ENCODE measurements at places on chromosomes 3 and 15. TPM values are rescaled to one million over a fixed set of nuclear protein-coding genes. Genes with fewer than 3 reads are reported as not detected.
A peak's percentile ranks its signal among the peaks of the same experiment; 100 is the strongest.

- H3K4me3 ChIP-seq, result no peak overlapping the region
- H3K4me1 ChIP-seq, result peaks cover 55% of the 10 kb centered on the region
- no peaks in the 10 kb centered on the region for H3K36me3 ChIP-seq
These were observed 8.3 kb downstream of the PPP2R3A start for GRCh38 chr3:135973841-135974240.

DNA sequence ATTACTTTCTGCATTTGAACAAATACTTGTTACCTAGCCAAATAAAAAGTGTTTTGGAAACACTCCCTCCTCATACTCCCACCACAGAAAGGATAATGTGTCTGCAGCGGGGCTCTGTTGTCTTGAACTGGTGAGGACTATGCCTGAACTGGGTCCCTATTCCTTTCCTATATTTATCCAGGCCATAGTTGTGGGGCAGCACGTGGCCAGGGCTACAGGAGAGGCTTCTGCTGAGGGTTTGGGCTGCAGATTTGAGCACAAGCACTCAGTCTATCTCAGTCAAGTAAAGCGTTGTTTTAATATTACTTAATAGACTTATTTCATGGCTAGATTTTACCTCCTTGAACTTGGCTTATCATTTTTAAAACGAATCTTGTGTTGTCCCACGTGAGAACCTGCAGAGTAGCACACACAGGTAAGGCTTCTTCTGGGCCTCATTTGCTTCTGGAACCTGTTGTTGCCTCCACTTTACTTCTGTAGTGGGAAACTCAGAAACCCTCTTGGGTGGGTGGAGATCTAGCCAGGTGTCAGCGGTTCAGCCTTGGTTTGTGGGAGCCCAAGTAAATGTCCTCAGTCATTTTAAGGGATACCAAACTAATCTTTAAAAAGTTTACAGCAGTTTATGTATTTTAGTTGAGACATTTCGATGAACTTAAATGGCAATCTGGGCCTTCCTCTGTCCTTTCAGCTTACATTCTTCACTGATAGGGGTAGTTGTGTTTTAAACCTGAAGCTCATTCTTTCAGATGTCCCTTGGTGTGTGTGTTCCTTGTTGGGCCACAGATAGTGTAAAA, 51.1 kb downstream of the TRIM71 start:
- H3K27me3 ChIP-seq, result no peaks in the 10 kb centered on the region
- peaks cover 9% of the 10 kb centered on the region for H3K4me1 ChIP-seq
- no peaks in the 10 kb centered on the region for H3K36me3 ChIP-seq
- no peak overlapping the region for H3K27ac ChIP-seq
- no peak overlapping the region for H3K4me3 ChIP-seq

DNA sequence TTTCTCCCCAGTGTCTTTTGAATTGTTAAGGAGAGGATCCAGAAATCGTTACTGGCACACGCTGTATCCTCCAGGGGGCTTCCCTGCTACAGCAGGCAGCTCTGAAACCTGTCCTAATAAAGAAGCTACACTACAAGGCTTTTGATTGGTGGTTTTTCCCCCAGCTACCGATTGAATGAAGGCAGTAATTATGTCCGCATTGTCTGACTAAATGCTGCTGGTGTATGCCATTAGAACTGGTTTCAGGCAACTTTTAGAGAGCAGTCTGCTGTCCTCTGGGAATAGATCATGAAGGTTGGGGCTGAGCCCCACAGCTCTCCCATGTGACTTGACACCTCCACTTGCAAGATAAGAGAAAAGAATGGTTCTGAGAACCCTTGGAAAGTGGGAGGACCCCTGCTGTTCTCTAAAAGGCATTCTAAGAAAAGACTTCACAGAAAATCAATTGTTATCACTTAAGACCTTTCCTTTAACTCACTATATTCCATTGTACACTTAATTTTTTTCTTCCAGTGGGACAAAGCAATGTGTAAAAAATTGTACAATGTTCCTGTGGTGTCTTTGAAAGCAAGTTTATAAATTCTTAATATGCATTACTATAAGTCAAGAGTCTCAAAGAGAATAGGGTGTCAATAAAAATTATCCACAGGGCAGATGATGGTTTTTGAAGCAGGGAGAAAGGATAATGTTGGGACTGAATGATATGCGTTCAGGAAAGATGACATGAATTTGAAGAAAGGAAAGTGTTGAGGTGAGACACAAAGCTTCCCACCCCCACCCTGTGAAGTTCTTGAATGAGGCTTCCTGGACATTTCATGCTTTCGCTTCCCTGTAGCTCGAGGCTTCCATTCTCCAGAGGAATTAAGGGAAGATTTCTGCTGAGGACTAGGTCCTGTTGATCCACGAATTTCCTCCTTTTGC, 53.0 kb upstream of the DAZL start:
- H3K36me3 ChIP-seq, result no peaks in the 10 kb centered on the region
- DNase-seq, result no peak
- H3K27me3 ChIP-seq, result no peaks in the 10 kb centered on the region
- H3K4me1 ChIP-seq, result no peaks in the 10 kb centered on the region

DNA sequence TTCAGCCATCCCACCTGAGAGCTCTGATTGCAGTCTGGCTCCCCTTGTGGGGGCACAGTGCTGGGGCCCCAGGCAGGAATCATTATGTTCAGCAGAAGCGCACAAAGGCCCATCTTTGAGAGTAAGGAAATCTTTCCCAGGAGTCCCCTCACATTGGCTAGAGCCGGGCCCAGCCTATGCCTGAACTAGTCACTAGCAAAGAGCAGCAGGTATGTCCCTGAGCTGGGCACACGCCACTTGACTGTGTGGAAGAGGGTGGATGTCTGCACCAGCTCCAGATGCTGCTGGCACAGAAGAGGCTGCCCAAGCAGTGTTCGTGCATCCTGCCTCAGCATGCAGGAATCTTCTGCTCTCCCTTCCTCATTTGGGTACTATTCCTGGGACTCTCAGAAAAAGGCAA, 26.3 kb downstream of the NR1I2 start:
- peaks cover 7% of the 10 kb centered on the region for H3K4me1 ChIP-seq
- no peaks in the 10 kb centered on the region for H3K36me3 ChIP-seq
- no peak overlapping the region for H3K27ac ChIP-seq
- H3K4me3 ChIP-seq, result no peak overlapping the region
- H3K27me3 ChIP-seq, result no peaks in the 10 kb centered on the region

- no peaks in the 10 kb centered on the region for H3K4me1 ChIP-seq
- no peaks in the 10 kb centered on the region for H3K36me3 ChIP-seq
- H3K4me3 ChIP-seq, result no peak overlapping the region
- H3K27me3 ChIP-seq, result no peaks in the 10 kb centered on the region
- H3K27ac ChIP-seq, result no peak overlapping the region
These were observed 54.8 kb upstream of the OXTR start for GRCh38 chr3:8824238-8824637.

DNA sequence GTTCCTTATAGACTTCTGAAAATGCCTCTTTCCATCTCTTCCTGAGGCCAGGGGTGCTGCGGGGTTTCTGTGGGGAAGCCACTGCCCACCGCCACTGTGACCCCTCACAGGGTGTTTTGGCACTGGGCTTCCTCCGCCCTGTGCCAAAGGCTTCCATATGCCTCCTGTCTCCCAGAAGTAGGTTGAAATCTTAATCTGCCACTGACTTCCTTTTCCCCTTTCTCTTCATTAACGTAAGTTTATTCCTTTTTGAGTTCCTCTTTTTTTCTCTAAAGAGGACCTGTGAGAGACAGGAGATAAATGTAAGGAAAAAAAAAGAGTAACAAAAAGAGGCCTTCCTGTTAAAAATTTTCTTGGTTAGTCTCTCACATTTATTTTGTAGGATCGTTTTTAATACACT, 220.5 kb downstream of the CTNNB1 start:
- H3K4me1 ChIP-seq, result no peaks in the 10 kb centered on the region
- no peak overlapping the region for H3K27ac ChIP-seq
- H3K27me3 ChIP-seq, result no peaks in the 10 kb centered on the region
- H3K36me3 ChIP-seq, result no peaks in the 10 kb centered on the region

DNA sequence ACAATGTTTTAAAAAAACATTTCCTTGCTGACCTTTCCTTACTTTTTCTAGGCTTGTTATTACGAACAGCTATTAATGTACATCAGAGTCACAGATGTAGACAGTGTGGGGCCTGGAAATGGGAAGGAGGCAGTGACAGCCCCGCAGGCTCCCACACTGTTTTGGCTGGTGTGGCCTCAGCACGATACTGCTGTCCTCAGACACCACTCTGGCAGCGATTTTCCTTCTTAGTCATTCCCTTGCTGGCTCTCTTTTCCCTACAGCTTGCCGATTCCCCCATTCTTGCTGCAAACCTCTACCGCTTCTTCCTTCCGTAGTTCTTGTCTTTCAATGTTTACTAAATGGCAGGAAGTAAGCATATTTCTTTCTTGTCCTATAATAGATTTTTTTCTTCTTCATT, 113.1 kb downstream of the ABI3BP start:
- peak; percentile 63 for DNase-seq
- no peaks in the 10 kb centered on the region for H3K4me1 ChIP-seq
- no peak overlapping the region for H3K27ac ChIP-seq
- H3K27me3 ChIP-seq, result no peaks in the 10 kb centered on the region
- H3K36me3 ChIP-seq, result no peaks in the 10 kb centered on the region
- no peak overlapping the region for H3K4me3 ChIP-seq

DNA sequence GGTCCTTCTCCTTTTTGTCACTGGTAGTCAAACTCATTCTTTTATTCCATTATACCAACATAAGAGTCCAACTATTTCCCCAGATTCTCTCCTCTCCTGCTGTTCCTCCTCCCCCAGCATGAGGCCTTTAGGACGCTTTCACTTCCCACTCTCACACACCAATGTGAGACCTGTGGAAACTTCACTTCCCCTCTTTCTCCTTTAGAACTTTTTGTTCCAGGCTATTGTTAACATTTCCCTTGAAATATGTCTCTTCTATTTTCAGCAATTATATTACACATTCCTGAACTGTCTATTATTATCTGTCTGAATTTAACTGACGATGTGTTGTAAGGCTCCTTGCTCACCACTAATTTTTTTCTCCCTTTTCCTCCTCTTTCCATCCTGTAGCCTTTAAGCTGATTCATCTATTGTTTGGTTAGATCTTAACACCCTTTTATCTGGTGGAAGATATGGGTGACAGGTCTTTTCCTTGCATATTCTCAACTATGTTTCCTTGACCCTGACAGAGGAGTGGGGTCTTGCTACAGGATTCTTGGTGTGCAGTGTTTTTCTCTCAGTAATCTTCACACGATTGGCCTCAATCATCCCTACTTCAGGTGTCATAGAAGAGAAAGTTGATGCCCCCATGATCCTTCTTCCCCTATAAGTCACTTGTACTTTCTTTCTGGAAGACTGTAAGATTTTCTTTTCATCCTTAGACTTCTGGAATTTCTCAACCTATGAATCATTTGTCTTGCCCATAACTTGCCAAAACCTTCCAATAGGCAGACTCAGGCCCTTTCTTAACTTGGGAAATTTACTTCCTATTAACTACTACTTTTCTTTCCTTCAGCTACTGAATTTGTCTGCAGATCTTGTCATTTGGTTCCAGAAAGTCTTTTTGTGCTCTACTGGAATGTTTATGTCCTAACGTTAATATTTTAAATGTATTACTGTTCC, 5.9 kb downstream of the CYP19A1 start:
- DNase-seq, result no peak
- no peak overlapping the region for H3K4me3 ChIP-seq
- no peaks in the 10 kb centered on the region for H3K36me3 ChIP-seq
- no peaks in the 10 kb centered on the region for H3K27me3 ChIP-seq
- H3K27ac ChIP-seq, result no peak overlapping the region

GRCh38 chr3:150763122-150763840, at the start of gene SIAH2:
SIAH2 (minus strand) TSS chr3:150763169; CDS start chr3:150762849, 320 bp downstream.
- peak within 1 kb of the TSS; percentile 95 for H3K27ac ChIP-seq
- DNase-seq, result peak; percentile 94
- peaks cover 30% of the 10 kb centered on the region for H3K4me1 ChIP-seq
- H3K36me3 ChIP-seq, result no peaks in the 10 kb centered on the region
- H3K4me3 ChIP-seq, result peak within 1 kb of the TSS; percentile 90

- no peak overlapping the region for H3K4me3 ChIP-seq
- no peak for DNase-seq
- H3K27ac ChIP-seq, result no peak overlapping the region
- H3K27me3 ChIP-seq, result no peaks in the 10 kb centered on the region
- no peaks in the 10 kb centered on the region for H3K36me3 ChIP-seq
These were observed 51.4 kb downstream of the NCEH1 start for GRCh38 chr3:172659246-172660002.

Gene RBPMS2
- 2.1 TPM for total RNA-seq

Gene AQP9
- total RNA-seq, result 1.8 TPM

Gene ADAMTSL3
- total RNA-seq, result 12.8 TPM

Gene ARPP21
- 145 TPM for total RNA-seq

Gene SOX14
- total RNA-seq, result not detected
